ENCODE measurements at places on chromosomes 7 and 10.

DNA sequence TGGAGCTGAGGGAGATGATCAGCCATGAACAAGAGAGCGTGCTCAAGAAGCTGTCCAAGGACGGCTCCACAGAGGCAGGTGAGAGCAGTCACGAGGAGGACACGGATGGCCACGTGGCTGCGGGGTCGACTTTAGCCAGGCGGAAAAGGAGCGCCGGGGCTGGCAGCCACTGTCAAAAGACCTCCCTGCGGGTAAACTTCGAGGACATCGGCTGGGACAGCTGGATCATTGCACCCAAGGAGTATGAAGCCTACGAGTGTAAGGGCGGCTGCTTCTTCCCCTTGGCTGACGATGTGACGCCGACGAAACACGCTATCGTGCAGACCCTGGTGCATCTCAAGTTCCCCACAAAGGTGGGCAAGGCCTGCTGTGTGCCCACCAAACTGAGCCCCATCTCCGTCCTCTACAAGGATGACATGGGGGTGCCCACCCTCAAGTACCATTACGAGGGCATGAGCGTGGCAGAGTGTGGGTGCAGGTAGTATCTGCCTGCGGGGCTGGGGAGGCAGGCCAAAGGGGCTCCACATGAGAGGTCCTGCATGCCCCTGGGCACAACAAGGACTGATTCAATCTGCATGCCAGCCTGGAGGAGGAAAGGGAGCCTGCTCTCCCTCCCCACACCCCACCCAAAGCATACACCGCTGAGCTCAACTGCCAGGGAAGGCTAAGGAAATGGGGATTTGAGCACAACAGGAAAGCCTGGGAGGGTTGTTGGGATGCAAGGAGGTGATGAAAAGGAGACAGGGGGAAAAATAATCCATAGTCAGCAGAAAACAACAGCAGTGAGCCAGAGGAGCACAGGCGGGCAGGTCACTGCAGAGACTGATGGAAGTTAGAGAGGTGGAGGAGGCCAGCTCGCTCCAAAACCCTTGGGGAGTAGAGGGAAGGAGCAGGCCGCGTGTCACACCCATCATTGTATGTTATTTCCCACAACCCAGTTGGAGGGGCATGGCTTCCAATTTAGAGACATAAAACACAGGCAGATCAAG is 3.3 kb downstream of the GDF2 start:
- DNase-seq, result no peak

DNA sequence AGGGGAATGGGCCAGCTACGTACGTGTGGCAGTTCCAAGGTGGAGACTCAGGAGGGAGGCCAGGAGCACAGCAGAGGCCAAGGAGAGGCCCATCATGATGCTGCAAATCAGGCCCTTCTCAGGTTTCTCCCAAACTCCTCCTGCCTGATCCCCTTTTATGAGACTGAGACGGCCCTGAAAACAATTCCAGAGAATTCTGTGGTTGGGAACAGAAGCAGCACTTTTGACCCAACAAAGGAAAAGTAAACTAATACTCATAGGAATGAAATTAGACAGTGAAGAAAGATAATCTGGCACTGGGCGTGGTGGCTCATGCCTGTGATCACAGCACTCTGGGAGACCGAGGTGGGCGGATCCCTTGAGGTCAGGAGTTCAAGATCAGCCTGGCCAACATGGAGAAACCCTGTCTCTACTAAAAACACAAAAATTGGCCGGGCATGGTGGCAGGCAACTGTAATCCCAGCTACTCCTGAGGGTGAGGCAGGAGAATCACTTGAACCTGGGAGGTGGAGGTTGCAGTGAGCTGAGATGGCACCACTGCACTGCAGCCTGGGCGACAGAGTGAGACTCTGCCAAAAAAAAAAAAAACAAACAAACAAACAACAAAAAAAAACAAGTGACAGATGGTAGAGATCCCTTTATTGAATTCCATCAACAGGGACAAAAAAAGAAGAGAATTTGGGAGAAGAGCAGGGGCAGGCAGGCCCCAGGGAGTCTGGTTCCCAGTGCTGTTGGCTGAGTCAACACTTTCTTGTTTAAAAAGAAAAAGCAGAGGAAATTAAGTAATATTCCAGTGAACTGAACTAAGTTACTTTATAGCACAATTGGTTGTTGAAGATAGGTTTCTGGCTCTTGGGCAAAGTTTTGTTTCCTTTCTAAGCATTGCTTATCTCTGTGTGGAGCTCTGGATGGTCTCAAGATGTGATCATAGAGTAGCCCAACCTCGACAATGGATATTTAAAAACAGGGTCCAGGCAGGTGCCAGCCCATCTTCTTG is at the start of gene CCL26:
TSS of gene CCL26 (minus strand) at position 131 of the 997 bp plus-strand sequence. CDS start at position 96, 35 bp downstream.
- DNase-seq, result no peak

DNA sequence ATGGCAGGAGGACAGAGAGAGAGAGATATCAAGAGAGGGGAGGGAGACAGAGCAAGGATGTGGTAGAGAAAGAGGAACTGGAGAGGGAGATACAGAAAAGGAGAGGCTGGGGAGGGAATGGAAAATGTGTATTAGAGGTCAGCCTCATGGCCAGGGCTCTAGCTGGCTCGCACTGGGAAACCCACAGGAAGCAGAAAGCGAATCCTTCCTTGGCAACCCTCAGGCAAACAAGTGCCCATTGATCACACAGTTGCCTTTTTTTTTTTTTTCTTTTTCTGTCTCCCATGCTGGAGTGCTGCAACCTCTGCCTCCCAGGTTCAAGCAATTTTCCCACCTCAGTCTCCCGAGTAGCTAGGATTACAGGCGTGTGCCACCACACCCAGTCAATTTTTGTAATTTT is 391.2 kb downstream of the TYW1 start:
- no peak for DNase-seq

- DNase-seq, result no peak
These were observed 181.0 kb downstream of the LRRC4 start for GRCh38 chr7:127850195-127850594.

DNA sequence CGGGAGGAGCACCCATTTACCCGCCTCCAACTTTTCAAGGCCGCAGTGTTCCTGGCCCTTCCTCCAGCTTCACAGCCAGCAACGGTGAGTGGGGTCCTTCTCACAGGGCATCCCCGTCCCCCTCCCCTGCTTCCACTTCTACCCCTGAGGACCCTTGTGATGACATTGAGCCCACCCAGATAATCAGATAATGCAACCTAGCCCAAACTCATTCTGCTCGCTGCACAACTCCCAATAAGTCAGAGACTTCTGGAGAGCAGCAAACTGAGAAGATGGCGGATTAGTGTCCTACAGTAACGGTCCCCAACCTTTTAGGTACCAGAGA is 74.5 kb downstream of the OAT start:
- DNase-seq, result peak; percentile 16

All from ascending aorta (tissue), 2 donors.